ENCODE measurements at places on chromosomes 3 and 15.

GRCh38 chr3:69541711-69542088 is 155.8 kb upstream of the FRMD4B start:
- DNase-seq: no peak

- no peak for DNase-seq
Observed at GRCh38 chr15:92897620-92898019, 2.5 kb upstream of the CHD2 start.

DNA sequence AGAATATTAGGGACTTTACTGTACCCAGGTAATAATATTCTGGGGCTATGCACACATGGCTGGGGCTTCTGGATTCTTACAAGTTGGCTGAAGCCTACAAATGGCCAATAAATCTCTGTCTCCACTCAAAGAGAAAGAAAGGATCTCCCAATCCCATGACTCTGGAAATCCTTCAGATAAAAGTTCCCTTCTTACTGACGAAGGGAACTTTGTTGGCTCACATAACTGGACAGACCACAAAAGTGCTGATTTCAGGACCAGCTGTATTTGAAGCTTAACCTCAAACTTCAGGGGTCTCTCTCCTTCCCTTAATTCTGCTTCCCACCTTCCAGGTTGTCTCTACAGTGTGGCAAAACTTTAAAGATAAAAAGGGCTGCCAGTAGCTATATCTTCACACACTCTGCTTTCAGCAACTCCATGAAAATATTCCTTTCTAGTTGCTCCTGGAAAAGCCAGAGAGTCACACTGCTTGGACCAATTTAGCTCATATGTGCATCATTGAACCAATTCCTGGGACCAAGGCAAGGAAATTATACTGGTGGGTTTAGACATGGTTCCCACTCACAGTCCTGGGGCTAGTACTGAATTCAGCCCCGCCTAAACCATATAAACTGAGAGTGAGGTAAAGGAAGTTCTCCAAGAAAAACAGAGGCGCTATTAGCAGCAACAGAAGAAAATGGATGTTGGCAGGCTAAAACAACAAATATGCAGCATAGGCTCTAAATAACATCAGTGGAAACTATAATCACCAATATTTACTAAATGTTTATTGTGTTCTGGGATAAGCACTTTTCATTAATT is 290.0 kb upstream of the GADL1 start:
- DNase-seq: no peak

DNA sequence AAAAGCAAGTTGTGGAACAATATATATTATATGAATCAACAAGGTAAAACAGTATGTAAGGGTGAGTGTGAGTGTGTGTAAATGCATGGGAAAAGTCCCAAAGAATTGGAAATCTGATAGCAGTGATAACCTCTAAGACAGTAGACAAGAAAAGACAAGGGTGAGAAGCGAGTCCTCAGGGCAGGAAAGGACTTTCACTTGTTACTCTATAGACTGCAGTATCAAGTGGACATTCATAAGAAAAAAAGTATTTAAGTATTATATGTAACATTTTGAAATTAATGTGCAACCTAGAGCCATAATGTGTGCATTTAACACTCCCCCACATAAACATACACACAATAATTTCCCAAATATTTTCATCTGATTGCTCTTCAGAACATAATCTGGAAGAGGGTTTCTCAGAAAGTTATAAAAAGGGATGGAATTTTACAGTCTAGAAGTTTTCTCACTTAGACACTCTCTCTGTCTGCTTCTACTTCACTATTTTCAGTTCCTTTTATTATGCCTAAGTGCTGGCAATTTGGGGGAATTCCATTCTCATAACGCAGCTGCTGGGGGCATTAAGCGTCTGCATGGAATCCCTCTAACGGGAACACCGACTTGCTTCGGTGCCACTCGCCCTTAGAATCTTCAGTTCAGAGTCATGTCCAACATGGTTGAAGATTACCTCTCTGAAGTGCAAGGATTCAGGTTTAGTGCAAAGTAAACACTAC is 50.0 kb upstream of the CDIN1 start:
- DNase-seq: no peak

DNA sequence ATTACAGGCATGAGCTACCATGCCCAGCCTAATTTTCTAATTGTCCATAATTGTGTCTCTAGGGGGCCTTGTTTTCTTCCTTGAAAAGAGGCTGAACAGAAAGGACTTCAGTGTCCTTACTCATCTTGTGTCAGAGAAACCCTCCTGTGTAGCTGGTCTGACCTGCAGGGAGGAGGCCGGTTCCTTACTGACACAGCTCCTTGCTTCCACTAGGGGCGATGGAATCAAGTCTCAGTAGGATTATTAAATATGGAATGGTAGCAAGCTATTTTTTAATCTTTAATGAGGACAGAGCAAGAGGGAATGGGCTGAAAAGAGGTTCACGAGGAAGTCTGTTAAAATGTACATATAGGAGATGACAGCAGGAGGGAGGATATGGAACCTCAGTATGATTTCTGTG is 8.6 kb downstream of the LPCAT4 start:
- DNase-seq: no peak

- DNase-seq: no peak
Observed at GRCh38 chr3:154025007-154025406, 96.2 kb upstream of the ARHGEF26 start.

DNA sequence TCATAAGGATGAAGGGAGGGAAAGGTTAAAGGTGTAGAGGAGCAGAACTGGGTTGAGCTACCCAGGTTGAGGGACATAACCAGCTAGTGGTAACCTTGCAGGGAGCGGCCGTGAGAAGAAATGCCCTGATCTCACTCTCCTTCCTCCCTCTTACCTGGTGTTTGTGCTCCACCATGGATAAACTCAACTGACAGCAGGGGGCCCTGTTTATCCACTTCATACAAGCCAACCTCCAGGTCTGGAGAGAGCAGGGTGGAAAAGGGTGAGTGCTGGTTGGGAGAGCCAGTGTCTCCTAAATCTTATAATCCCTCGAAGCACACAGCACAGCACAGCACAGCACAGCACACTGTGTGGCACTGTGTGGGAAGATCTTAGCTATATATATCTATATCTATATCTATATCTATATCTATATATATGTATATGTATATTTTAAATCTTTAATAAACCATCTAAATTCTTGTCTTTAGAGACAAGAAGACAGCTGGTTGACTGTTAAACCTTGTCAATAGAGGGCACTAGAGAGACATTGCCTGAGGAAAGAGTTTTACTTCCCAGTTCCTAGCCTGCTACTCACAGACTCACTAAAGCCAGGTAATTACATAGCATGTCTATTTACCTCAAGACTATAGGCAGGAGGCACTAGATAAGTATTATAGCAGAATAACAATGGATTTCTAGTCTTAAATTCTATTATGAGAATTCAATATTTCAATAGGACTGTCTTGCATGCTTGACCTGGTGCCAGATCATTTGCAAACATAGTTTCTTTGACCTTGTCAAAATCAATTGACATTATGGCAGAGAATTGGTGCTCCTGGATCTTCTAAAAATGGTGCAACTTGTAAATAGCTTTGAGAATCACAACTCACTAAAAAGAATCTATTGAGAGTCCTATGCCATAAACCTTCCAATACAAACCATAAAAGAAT is 21.7 kb upstream of the FMN1 start:
- no peak for DNase-seq

- DNase-seq: no peak
Observed at GRCh38 chr3:134371542-134372324, 2.5 kb downstream of the AMOTL2 start.

DNA sequence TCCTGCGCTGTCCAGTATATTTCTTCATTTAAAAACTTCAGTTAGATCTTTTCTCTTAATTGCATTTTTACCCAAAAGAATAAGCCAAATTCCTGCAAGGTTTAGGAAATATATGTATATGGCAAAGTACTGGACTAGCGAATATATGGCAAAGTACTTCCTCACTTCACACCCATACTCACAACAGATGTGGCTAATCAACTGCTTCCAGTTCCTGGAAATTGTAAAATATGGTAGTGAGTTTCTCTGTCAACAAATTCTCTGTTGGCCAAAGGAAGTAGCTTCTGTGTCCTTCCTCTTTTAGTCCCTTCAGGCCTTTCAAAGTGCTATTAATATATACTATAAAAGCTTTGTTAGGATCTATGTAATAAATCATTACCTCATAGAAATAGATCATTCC is 22.0 kb downstream of the GPR15 start:
- DNase-seq: no peak

DNA sequence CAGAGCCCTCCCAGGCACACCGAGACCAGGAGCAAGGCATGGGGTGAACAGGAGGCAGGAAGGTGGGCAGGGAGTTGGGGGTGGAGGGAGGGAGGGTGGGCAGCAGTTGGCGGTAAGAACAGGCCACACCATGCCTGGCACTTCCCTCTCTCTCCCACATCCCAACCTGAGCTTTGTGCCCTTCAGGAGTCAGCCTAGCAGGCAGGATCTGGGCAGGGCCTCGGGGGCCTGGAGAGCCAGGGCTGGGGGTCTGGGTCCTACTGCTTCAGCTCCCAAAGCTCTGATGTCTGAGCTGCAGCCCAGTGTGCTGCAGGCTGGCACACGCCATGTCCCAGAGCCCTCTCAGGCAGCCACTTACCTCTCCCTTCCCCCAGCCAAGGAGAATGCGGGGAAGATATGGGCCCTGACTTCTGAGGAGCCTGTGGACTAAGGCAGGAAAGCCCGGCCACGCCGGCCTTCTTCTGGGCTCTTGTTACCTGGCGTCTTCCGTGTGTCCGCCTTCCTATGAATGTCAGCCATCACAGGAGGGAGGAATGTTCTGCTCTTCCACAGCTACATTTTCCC is 2.9 kb upstream of the MYL3 start:
- no peak for DNase-seq

- DNase-seq: no peak
Observed at GRCh38 chr3:15288331-15289035, 43.9 kb downstream of the SH3BP5 start.

DNA sequence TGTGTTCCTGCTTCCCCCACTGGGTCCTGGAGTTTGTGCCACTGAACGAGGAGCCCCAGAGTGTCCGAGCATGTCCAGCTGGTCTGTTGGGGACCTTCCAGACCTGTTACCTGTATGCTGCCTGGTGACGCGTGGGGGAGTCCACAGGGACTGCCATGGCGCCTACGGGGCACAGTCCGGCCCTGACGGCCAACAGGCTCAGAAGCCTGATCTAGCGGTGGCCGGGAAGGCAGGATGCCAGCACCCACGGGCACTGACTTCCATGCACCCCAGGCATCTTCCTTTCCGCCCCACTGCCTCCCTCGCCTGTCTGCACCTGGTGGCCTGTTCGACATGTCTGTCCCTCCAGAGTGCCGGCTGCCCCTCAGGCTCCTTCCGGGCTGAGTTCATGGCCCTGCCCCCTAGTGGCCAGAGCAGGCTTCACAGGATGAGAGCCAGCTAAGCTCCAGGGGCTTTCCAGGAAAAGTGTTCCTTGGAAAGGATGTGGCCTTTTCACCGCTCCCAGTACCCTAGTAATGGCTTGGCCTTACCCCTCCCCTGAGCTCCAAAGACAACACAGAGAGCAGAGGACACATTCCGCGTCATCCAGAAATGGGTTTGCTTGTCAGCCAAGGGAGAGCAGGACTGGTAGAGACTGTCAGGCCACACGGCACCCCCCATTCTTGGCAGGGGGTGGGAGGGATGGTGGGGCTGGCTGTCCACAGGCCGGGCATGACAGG is 35.7 kb downstream of the NGRN start:
- DNase-seq: no peak

DNA sequence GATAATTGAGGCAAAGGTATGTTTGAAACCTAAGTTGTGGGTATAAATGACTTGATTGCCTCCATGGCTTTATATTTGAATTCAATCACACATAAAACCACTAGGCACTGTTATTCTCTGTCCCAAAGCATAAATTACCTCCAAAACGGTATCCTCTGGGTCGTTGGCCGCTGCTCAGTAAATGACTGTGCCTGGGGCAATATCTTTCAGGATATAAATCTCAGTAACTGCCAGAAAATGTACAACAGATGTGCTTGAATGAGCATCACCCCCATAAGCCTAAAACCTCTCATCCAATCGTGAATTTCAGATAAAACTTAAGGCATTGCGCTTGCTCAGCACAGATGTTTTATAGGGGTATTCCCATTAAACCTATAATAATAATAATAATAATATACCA is 19.0 kb upstream of the C3orf49 start:
- DNase-seq: no peak

GRCh38 chr3:122295266-122296062 is 29.6 kb upstream of the CSTA start:
- DNase-seq: no peak

DNA sequence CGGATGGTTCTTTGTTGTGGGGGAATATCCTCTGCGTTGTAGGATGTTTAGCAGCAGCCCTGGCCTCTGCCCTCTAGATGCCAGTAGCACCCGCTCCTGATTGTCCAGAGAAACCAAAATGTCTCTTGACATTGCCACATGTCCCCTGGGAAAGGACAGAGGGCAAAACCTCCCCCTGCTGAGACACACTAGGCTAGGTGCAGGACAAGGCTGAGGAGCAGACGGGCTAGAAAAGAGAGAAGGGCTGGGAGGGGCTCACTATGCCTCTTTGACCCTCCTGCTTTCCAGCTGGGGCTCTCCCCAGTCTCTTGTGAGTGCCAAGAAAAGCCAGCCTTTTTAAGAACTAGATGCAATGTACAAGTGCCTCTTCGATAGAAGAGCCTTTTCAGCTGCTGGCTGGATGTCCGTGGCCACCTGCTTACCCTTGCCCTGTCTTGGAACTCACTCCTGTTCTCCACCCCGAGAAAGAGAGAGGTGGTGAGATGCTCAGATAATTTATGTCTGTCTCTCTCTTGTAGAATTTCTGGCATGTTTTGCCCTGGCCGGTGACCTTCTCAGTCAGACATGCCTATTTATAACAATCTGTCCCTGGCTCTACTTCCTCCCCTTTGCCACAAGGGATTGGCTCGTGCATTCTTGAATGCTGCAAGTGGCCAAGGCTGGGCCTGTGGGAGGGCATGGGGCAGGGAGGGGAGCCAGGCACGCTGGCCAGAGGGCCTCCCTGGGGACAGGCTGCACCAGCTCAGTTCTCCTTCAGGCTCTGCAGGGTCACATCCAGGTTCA is 142.6 kb downstream of the RPLP1 start:
- no peak for DNase-seq

- no peak for DNase-seq
Observed at GRCh38 chr3:131914090-131914691, 120.6 kb downstream of the CPNE4 start.

DNA sequence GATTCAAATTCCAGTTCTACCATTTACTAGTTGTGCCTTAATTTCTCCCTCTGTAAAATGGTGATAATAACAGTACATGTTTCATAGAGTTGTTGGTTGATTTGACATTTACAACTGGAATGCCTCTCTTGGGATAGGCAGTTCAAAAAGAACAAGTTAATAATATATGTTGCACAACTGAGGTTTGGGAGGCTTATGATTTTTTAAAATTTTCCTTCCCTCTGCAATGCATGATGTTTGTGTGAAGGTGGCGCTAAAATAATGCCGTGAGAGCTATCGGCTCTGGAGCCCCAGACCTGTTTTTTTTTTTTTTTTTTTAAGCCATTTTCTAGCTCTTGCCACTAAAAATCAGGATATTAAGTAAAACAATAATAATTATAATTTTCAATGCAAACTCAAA is 18.6 kb downstream of the DNAJB11 start:
- DNase-seq: no peak

- no peak for DNase-seq
Observed at GRCh38 chr3:179921500-179921899, 115.2 kb downstream of the PEX5L start.

- DNase-seq: no peak
Observed at GRCh38 chr3:193947596-193947995, 188.4 kb upstream of the HES1 start.

All from T-helper 1 cell (primary cell).